Suppressor macrophage (primary cell): ENCODE measurements at places on chromosomes 12 and 14.
A peak's percentile ranks its signal among the peaks of the same experiment; 100 is the strongest.

GRCh38 chr12:103736572-103736971 is 104.5 kb downstream of the NT5DC3 start:
- DNase-seq, result no peak

DNA sequence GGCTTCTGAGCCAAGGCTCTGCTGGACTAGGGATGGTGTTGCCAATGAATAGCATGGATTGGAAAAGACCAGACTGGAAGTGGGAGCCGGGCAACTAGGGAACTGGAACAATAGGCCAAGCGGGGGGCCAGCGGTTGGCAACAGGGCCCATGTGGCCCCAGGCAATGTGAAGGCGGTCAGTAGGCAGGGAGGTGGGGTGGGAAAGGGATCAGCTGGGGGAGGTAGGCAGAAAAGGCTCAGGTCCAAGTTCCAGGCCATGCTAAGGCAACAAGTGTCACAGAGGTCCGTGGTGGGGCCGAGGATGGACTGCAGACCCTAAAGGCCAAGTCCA is 14.9 kb upstream of the MLXIP start:
- no peak for DNase-seq

DNA sequence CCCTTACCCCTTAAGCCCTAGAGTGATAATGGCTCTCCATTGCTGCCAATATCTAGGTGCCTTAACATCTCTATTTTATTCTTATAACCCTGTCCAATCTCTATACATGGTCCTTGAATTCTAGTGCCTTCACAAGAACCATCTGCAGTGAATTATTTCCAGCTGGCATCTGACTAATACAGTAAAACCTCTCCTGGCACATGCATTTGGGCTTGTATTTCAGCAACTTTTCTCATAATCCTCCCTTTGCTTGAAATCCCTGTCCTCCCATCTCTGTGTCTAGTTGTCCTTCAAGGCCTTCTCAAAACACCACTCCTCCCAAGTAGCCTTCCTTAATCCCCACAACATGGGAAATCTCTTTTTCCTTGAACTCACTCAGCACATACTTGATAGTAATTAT is 14.2 kb upstream of the HMGA2 start:
- no peak for DNase-seq

GRCh38 chr12:99978152-99978551 is 6.6 kb downstream of the ANKS1B start:
- DNase-seq, result no peak

DNA sequence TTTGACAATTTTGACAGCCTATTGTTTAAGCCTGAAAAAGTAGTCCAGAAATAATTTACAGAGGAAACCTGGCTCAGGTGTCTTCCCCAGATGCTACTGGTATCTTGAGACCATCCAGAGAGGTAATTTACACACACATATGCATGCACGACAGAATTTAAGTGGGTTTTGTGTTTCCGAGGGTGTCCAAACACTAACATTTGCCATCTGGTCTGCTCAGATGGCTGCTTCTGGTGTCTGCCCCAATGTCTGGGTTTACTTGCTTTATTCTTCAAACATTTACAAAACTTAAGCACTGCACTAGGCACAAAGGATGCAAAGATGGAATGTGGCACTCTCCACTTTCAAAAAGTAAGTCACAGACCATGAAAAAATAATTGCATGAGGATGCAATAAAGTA is 226.6 kb upstream of the EGLN3 start:
- DNase-seq, result no peak

- DNase-seq, result no peak
These were observed 20.2 kb downstream of the ATXN2 start for GRCh38 chr12:111578971-111579340.

GRCh38 chr14:65927931-65928356 is 515.4 kb downstream of the FUT8 start:
- no peak for DNase-seq

GRCh38 chr12:13148485-13148847 is 45.0 kb upstream of the GSG1 start:
- no peak for DNase-seq

DNA sequence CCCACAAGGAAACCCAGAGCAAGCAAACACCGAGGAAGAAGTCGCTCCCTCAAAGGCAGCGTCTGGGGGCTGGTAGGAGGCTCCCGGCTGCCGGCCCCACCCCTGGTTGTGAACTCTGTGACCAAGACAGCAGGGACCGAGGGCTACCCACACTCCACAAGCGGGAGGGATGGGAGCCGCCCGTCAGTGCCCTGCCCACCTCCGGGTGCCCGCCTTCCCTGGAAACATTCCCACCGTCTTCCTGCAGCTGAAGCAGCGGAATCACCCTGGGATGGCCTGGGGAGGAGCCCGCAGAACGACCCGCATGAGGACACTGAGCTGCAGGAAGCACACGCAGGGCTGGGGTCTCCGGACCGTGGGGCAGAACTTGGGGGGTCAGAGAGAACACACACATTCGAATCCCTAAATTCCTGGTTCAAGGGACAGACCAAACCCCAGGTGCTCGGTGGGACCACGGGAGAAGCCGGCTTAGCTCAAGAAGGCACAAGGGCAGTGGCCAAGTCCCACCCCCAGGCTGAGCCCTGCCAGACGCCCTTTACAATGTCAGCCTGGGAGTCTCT is 33.5 kb upstream of the C14orf180 start:
- DNase-seq, result no peak

DNA sequence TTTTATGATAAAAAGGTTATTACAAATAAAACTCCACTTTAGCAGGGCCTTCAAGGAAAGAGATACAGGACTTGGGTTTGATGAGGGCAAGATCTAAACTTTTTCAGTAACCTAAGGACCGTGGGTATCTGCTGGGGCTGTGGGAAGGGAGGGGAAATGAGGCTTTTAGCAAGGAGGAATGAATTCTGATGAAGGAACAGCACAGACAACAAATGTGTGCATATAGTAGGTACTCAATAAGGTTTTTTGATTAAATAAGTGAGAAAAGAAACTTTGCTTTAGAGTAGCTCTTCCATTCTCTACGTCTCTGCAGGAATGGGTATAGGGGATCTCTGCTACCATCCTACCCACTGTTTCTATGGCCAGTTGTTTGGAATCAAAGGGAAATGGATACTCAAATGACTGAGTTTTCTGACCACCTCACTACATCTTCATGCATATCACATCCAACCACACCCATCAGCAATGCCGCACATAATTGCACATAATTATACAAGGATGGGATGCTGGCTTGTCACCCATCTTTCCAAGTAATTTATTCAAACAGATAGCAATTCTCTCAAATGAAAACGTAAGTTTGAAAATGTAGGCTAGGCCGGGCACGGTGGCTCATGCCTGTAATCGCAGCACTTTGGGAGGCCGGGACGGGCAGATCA is 59.5 kb upstream of the GTF2A1 start:
- DNase-seq, result no peak

DNA sequence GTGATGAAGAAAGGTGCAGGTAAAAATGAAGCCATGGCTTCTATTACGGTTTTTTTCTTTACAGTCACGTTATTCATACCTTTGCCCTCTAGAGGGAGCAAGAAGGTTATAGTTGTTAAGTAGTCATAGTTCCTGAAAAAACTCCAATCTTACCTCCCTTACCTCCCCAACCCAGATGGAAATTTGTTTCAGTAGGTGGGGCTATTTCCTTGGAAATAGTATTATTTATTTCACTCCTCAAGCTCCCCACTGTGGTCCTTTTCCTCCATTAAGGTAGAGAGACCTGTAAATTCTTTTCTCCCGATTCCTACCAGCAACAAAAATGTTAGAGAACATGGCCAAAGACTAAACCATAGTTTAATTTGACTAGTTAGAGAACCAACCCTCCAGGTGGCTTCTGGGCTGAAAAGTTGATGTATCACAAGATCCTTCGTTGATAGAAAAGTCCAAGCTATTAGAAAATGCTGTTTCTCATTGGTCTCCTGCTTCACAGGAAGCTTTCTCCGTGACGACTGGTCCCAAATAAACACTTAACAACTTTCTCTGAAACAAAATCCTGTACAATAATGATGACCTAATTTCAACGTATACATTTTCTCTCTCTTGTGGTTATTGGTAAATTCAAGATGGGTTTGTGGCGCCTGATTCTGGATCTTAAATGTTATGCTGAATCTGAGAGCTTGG is 43.5 kb downstream of the TMX1 start:
- DNase-seq, result peak; percentile 26

DNA sequence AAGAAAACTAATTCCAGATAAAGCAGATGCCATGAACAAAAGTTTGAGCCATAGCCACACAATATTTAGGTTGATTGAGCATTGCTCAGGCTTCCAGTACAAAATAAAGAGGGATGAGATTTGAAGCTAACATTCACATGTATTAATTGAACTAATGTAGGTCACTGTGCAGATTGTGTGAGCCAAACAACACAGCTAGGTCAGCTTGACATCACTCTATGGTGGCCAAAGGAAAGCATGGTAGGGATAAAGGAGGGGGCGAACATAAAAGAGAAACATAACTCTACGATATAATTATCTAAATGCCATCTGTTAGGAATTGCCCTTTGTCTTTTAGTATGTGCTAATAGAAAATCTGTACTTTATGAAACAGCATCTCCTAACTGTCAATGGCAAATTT is 477.7 kb upstream of the SYT1 start:
- DNase-seq, result no peak

- DNase-seq, result no peak
These were observed 5.5 kb downstream of the AKT1 start for GRCh38 chr14:104789752-104790743.

DNA sequence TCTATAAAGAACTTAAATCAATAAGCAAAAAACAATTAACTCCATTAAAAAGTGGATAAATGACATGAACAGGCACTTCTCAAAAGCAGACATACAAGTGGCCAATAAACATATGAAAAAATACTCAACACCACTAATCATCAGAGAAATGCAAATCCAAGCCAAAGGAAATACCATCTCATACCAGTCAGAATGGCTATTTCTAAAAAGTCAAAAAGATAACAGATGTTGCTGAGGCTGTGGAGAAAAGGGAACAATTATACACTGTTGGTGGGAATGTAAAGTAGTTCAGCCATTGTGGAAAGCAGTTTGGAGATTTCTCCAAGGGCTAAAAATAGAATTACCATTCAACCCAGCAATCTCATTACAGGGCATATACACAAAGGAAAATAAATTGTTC is 234.5 kb upstream of the PLXNC1 start:
- no peak for DNase-seq

GRCh38 chr12:55829967-55830600 is 697 bp upstream of the DNAJC14 start:
- DNase-seq, result peak; percentile 56

GRCh38 chr12:16437926-16438325 is 90.5 kb downstream of the MGST1 start:
- no peak for DNase-seq

GRCh38 chr14:46306267-46306666 is 345.3 kb downstream of the RPL10L start:
- no peak for DNase-seq

GRCh38 chr12:56162468-56163290 is 4.5 kb downstream of the MYL6 start:
- no peak for DNase-seq

DNA sequence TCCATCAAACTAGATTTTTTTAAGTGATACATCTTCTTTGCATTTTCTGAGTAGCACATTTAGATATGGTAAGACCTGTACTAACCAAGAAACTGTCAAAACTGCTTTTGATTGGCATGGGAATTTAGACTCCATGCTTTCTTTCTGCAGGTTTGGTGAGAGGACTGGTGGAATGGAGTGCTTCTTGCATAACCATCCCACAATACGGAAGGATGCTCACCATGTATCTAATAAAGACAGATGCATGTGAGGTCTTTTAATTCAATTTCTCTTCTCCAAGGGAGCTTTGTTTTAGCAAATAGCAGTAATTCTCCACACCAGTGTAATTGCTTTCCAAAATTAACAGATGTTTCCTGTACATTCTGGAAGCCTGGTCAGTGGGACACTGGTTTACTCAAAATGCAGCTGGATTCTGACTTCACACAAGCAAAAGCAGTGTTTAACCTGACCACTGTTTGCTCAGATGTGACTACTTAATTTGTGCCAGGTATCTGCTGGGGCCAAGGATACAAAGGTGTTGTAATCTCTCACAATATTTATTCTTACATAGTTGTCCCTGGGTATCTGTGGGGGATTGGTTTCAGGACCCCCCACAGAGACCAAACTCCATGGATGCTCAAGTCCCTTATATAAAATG is 26.1 kb downstream of the FGD6 start:
- DNase-seq, result no peak
